ENCODE measurements at places on chromosomes 2 and 18.

DNA sequence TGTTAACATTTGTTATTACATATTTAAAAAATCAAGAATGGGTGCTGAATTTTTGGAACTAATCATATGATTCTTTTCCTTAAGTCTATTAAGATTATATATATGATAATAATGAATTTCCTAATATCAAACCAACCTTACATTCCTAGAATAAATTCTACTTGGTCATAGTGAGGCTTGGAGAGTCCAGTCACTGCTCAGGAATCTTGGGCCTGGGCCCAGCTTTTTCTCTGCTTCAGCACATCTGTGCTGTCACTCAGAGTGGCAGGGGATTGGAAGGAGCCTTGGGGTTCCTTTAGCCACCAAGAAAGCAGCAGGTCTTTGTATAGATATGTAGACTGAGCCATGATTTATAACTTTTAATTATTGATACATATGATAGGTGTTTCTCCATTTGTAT, 19.9 kb upstream of the ZAP70 start:
- DNase-seq = no peak

GRCh38 chr18:58831606-58832005, 33.1 kb upstream of the ZNF532 start:
- no peak for DNase-seq

DNA sequence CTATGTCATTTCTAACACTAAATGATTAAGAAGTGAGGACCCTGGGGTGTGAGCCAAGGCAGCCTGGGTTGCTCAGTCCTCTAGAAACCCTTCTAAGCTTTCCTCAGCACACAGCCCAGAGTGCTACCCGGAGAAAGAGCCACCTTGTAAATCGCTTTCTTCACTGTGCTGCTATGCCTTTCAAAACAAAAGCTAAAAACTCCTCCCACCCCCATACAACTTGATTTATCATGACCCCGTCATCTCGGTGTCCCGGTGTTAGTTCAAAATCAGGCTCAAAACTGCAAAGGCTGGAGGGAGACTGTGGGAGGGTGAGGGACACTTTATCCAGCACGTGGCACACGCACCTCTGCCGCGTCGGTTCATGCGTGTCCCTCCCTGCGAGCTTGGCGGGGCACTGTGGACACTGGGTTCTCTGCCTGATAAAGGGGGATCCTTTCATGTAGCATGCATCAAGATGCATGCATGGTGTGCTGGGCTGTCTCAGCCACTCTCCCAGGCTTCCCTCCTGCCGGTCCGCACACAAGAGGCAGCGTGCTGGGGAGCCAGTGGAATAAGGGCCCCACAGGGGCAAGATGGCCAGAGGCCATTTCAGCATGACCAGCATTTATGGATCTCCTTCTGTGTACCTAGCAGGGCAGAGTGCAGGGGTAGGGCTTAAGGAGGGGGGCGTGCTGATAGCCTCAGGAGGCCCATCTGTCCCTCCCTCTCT, 170.4 kb downstream of the SMAD7 start:
- DNase-seq = no peak

DNA sequence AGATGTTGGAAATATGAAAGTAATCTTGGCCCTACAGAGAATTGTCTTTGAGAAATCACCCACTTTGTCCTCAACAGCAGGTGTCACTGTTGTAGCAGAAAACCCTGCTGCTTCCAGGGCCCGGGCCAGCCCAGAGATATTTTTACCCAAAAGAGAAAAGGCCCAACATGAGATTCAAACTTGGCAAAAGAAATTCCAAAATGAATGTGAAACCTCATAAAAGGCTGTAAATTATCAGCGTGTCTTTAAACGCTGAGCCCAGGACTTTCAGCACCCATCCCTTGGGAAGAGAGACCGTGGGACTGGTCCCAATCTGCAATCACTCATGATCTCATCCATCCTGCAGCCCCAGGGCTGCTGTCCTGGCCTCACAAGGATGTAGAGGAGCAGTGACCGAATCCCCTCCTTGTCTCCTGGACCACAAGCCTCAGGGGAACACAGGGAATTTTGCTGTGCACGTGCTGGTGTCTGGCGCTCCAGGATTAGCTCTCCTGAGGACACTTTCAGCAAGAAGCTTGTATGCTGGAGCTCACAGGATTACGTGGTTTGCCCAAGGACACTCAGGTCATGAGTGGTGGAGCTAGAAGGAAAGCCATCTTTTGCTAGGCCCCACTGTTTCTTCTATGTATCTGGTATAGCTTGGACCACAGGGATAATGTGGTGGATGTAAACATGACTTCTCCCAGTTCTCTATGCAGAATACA, 202.1 kb downstream of the RNF144A start:
- peak; percentile 21 for DNase-seq

DNA sequence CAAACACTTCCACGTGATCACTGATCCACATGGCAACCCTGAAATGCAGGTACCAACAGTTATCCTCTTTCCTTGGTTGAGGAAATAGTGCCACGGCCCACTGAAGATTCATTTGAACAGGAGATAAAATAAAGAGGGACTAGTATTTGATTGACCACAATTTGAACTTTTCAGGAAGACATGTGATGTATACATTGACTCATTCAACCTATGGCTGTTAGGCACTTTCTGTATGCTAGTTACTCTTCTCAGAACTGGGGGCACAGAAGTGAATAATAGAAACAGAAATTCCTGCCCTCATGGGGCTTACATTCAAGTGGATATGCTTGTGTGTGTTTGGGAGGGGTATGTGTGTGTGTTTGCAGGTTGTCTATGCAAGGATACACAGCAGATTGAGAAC, 199.6 kb downstream of the PRKCE start:
- DNase-seq = no peak

DNA sequence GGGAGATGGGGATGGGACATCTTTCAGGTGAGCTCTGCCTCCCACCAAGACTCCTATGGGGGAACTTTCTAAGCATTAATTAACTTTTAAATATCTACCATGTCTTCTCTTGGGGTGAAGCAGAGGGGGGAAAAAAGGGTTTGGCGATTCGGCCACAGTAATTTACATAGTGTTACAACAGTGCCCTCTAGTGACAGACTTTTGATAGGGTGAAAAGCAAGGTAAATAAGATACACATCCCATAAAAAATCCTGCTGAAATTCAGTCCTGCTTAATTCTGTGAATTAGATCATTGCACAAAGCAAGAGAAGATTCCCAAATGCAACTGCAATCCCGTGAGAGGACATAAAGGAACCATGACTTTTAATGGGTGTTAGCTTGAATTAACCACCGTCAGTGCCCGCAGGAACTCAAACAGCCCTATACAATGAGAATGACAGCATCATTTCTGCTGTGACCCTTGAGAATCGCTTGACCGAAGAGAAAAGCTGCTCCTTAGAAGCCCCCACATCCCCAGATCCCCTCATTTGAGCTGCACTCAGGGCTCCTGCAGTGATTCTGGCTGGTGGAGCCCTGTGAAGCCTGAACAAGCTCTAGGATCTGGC, 32.8 kb downstream of the FAM124B start:
- DNase-seq = peak; percentile 45

GRCh38 chr2:152499331-152499816, 164.4 kb downstream of the FMNL2 start:
- DNase-seq = no peak

- no peak for DNase-seq
Measured at GRCh38 chr2:30197570-30198192, 33.7 kb upstream of the LBH start.

GRCh38 chr18:74290021-74290420, 1.7 kb downstream of the CYB5A start:
- no peak for DNase-seq
